ENCODE measurements at places on chromosomes 7 and 10. TPM values are rescaled to one million over a fixed set of nuclear protein-coding genes. Genes with fewer than 3 reads are reported as not detected.

The MACROH2A2 gene
- 47.2 TPM for total RNA-seq

The NPSR1 gene
- not detected for total RNA-seq

The CLCN1 gene
- not detected for total RNA-seq

The ANKRD1 gene
- total RNA-seq, result 105 TPM

The NUTM2E gene
- 0.37 TPM for total RNA-seq

The TAS2R4 gene
- total RNA-seq, result 2.6 TPM

The TRIM74 gene
- 2.4 TPM for total RNA-seq

The ADGRA1 gene
- total RNA-seq, result not detected

The HACD1 gene
- total RNA-seq, result 30.3 TPM

The KIF11 gene
- total RNA-seq, result 7.9 TPM

The LIPF gene
- 1.1 TPM for total RNA-seq

The KDM7A gene
- 7.0 TPM for total RNA-seq

The PLXNA4 gene
- total RNA-seq, result 4.8 TPM

The FGL2 gene
- total RNA-seq, result 0.80 TPM

The RADIL gene
- total RNA-seq, result 0.64 TPM

The SLC26A5 gene
- 0.08 TPM for total RNA-seq

The CYP3A4 gene
- total RNA-seq, result 43.4 TPM

The PTF1A gene
- total RNA-seq, result not detected

Measured in hepatocyte (in vitro differentiated cells).